Kidney capillary endothelial cell (primary cell): ENCODE measurements at places on chromosomes 5 and 9.

- DNase-seq, result no peak
Measured at GRCh38 chr9:19741178-19741577, 47.7 kb downstream of the SLC24A2 start.

- no peak for DNase-seq
Measured at GRCh38 chr9:129568560-129569501, 52.1 kb downstream of the C9orf50 start.

DNA sequence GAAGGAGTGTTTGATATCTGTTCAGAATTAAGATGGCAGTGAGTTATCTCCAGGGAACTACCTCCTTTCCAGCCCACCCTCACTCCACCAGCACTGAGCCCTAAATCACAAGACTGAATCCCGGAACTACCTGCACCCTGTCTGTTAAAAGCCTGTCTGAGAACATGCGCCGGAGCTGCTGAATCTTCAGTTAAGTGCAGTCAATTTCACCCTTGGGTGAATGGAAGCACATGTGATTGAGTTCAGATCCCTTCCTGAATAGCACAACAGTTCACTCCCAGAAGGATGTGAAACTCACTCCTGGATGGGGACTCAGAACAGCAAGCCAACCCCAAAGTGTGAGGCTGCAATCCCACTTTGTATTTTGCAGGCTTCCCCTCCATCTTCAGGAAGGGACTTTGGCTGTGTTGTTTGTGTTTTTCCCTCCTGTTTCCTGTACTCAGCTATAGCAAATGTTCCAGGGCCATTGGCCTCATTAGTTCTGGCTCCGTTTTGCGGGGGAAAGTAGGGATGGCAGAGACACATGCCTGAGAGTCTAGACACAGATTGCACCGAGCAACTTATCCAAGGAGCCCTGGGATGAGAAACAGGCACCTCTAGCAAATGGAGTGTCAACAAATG, 43.4 kb downstream of the DPYSL3 start:
- DNase-seq, result no peak

DNA sequence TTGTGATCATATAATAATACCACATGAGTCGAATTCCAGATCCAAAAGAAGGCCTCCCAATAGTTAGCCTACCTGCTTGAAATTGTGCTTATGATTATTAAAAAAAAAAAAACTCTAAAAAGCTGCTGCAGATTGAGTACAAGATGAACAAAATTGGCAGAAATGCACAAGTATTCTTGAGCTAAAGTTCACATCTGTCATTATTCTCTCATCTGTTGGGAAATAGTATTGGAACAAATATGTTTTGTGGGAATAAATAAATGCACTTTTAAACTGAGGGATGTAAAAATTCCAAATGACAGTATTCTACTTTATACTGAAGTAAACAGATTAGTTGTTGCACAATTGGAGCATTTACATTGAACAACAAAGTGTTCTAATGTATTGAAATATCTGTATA, 15.7 kb downstream of the DAB2 start:
- no peak for DNase-seq

DNA sequence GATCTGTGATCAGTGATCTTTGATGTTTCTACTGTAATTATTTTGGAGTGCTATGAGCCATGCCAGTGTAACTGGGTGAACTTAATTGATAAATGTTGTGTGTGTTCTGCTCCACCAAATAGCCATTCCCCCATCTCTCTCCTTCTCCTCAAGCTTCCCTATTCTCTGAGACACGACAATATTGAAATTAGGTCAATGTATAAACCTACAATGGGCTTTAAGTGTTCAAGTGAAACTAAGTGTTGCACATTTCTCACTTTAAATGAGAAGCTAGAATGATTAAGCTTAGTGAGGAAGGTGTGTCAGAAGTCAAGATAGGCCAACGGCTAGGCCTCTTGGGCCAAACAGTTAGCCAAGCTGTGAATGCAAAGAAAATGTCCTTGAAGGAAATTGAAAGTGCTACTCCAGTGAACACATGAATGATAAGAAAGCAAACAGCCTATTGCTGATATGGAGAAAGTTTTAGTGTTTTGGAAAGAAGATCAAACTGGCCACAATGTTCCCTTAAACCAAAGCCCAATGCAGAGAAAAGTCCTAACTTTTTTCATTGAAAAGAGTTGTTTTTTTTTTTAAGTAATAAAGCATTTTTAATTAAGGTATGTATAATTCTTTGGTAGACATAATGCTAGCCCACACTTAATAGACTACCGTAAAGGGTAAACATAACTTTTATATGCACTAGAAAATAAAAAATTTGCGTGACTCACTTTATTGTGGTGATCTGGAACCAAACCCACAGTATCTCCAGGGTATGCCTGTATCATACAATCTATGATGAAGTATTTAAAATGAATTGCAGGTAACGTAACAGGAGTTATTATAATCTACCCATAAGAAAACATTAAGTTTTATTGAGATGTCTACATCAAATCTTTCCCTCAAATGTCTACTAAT, 42.5 kb upstream of the ALDH1A1 start:
- DNase-seq, result no peak

DNA sequence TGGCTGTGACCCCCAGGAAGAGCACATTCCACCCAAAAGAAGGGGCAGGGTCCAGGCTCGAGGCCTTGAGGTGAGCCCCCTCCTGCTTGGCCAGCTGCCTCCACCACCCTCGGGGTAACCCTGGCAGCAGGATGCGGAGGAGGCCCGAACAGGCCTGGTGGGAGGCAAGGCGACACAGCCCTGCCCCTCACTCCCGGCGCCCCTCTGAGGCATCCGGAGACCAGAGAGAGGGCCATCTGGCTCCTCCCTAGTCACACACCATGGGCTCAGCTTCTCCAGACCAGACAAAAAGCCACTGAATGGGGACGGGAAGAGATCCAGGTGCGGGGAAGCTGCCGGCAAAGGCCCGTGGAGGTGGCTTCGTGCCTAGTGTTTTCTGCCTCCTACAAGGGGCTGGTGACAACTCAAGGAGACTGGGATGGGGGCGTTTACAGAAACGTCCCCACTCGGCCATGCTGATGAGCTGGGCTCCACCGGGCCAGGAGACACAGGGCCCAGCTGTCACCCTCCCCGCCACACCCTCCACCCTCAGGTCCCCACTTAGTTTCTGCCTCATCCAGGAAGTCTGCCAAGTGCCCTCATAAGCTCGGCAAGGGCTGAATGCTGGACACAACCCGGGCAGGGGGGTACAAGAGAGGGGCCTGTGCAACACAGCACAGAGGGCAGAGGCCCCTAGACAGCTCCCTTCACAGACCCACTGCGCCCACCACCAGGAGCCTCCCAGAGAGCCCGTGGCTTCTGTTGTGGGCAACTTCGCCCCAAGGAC, 41.9 kb downstream of the NACC2 start:
- no peak for DNase-seq

DNA sequence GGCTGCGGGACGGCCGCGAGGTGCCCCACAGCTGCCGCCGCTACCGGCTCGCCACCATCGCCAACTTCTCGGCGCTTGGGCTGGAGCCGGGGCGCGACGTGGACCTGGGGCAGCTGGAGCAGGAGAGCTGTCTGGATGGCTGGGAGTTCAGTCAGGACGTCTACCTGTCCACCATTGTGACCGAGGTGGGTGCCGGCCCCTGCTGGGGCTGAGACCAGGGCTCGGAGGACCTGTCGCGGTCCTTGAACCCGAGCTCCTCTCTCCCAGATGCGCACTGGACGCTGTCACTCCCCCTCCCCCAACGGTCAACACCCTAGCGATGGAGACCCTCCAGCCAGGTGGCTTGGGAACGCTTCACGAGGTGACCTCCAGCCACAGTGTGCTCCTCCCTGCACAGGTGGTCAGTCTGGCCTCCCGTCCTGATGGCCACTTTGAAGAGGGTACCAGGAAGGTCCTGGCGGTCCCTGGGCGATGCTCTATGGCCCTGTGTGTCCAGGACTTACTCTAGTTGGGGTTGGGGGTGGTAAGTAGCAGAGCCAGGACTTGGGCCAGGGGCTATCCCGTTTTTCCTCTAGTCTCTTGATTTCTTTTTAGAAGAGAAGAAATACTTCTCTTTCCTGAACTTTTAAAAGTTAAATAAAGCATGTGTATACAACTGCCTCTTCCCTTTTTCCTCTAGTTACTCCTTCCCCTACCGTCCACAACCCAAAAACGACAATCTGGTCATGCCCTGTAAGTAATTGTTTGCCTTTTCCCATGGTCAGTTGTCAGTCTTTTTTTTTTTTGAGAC, 866 bp downstream of the SLC22A5 start:
- no peak for DNase-seq

GRCh38 chr5:107868650-107869409, 198.1 kb upstream of the EFNA5 start:
- no peak for DNase-seq

DNA sequence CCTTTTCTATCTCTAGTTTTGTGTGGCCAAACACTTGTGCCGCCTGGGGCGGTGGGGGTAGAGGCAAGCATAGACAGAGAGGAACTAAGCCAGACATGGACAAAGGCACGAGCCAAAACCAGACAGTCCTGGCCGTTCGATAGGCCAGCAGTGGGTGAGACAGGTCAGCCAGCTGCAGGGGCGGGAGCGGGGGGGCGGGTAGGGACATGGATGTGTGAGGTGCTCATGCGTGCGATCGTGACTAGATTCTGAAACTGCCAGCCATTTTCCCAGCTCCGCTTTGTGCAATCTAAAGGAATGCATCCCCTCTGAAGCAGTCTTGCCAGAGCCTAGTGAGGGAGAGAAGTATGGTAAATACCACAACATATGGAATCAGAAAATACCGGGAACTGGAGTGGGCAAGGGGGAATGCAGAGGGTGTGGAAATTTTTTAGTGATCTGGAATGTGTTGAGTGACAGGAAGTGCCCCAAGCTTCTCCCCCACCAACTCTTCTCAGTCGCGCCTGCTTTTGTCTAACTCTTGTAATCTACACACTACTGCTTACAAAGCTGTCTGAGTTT, 111.9 kb downstream of the NR6A1 start:
- peak; percentile 91 for DNase-seq

- DNase-seq, result no peak
Measured at GRCh38 chr5:79423296-79423695, 90.6 kb downstream of the HOMER1 start.
